ENCODE measurements at places on chromosomes 12 and 14.

DNA sequence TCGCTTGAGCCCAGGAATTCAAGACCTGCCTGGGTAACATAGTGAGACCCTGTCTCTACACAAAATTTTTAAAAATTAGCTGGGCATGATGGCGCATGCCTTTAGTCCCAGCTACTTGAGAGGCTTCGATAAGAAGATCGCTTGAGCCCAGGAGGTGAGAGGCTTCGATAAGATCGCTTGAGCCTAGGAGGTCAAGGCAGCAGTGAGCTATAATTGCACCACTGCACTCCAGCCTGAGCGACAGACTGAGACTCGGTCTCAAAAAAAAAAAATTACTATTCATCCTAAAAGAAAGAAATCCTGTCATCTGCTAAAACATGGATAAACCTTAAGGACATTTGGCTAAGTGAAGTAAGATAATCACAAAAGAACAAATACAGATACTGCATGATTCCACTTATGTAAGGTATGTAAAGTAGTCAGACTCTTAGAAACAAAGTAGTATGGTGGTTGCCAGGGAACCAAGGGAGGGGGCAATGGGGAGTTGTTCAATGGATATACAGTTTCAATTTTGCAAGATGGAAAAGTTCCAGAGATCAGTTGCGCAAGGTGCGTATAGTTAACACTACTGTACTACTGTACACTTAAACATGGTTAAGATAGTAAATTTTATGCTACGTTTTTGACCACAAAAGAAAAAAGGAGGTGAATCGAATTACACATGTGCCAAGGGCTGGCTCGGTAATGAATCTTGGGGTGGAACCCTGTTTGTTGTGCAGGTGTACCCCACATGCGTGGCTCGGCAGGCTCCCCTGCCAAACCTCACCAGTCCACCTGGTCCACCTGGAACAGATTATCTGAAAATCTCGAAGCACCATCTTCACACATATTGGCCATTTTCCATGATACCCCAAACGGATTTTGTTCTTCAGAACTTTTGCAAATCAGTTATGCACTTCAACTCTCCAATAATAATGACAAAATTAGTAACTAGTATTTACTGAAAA lies 18.3 kb upstream of the ATP2A2 start:
- DNase-seq, result no peak

- peak; percentile 40 for DNase-seq
Observed at GRCh38 chr12:122190842-122191668, 8.1 kb downstream of the LRRC43 start.

DNA sequence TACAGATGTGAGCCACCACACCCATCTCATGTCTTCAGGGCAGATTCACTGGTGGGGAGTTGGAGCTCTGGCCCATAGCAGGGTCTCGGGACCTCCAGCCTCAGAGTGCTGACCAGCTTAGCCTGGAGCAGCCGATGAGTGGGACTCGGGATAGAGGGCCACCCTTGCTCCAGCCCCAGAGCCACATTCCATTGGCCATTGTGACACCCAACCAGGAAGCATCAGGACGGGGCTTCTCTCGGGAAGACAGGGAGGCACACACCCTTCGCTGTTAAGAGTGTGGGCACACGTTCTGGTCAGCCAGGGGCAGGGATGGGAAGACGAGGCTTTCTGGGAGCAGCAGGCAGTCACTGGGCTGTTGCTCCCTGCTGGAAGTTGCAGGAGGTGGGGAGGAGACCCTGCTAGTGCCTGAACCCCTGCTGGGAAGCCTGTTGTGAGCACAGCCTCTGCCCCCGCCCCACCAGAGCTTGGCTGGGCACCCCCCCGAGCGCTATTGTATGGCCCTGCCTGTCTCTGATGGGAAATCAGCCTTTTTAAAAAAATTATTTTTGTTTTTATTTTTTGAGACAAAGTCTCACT lies 1.6 kb downstream of the ADGRD1 start:
- no peak for DNase-seq

GRCh38 chr12:121611306-121611705 lies 15.0 kb upstream of the ORAI1 start:
- no peak for DNase-seq

- no peak for DNase-seq
Observed at GRCh38 chr14:26738571-26738970, 140.7 kb upstream of the NOVA1 start.

DNA sequence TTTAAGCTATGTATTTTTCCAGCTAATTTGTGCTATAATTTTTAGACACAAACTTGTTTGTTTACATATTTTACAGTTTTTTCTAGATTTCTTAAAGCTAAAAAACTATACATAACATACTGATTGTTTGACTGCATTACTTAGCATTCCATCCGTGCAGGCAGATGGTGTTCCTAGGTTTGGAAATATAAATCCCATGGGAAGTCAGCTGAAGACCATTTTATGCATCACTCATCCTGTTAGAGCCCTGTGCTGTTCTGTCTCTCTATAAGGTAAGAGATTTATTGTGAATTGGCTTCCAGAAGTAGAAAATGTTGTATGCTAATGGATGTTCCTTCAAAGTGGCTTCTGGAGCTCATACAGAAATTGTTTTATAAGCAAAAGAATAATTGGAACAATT lies 31.1 kb downstream of the RMST start:
- no peak for DNase-seq

DNA sequence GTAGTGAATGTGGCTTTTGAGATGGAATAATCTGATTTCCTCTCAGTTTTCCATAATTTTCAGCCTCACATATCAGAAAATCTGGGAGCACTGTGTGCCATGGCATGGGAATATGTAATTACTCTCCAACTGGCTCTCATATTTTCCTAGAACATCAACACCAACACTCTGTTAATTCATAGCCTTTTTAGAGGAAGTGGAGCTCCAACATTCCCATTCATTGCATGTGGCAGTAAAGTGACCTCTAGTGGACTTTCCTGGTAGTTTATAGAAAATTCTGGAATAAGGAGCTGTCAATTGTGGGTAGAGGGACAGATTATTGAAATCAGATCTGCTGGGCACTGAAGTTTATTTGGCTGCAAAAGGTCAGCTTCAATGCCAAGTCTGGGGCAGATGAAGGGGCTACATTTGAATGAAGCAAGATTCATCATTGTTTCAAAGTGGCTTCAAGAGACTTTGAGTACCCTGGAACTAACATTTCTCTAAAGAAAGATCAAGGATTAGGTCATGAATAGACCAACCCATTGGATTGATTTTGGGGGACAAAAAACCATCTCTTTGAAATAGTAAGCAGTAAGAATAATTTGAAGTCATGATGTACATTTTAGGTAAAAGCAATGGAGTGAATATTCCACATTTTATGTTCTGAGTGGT lies 23.6 kb upstream of the USP44 start:
- DNase-seq, result peak; percentile 39

- DNase-seq, result no peak
Observed at GRCh38 chr12:125418902-125419564, 353.8 kb downstream of the AACS start.

GRCh38 chr14:101199028-101199770 lies 295.7 kb upstream of the RTL1 start:
- no peak for DNase-seq

DNA sequence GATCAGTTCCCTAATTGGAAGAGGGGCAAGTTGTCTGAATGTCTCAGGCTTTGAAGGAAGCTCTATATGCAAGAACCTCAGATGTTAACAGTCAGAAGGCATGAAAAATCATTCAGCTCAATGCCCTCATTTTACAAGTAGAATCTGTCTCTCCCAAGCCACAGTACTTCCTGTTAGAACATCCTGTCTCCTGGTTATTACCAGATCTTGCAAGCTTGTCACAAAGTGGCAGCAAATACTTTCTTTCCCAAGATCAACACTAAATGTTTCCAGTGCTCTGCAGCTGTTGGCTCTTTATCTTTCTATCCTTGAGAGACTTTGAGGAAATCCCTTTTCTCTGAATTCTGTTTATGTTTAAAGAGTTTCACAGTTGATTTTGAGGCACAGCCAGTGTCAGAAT lies 235.5 kb downstream of the AKAP6 start:
- DNase-seq, result no peak

DNA sequence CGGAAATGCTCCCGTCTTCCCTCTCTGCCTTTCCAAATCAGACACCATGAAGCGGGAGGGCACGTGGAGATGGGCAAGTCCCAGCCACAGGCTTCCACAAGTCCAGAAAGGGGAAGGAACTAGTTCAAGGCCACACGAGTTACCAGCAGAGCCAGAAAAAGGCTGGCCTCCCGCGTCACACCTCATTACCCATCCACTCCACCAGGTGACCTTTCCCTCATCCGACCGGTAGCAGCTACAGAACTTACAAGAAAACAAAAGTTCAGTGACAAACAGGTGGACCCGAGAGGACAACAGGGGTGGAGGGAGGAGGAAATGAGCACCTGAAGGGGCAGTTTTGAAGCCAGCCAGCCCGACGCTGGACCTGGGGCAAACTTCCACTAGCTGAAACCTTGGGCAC lies 46.9 kb downstream of the CHGA start:
- no peak for DNase-seq

DNA sequence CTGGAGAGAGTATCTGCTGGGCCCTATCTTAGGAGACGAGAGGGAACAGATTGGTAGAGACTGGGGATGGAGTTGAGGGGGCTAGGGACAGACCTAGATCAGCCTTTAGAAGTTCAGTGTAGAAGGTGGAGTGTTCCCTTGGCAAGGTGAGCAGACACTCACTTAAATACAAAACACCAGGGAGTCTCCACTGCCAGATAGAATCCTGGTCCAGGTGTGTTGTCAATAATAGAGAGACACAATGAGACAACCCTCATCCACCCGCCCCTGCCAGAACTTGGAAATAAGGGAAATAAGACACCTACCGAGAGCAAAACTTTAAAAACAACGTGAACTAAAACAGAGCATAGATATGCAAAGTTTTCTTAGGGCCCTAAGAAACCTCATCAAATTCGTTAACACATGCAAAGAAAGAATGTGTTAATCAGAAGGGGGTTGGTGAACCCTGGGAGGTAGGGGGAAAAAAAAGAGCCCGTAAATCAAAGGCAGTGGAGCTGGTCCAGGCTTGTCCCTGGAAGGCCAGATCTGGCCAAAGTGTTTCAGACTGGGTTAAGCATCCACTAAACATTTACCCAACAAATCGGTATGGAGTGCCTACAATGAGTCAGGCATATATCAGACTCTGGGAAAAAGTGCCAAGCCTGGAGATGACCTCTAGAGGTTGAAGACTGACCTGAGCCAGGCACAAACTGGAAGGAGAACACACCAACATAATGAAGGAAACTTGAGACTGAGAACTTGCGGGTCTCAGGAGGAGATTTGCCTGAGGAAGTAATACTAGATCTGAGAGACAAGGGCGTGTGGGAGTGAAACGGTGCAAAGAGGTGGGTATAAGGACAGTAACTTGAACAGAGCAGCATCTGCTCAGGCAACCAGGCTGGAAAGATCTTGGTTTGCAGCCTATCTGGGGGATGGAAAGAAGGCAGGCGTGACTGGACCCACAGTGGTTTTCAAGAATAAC lies 37.0 kb upstream of the OTX2 start:
- DNase-seq, result no peak

DNA sequence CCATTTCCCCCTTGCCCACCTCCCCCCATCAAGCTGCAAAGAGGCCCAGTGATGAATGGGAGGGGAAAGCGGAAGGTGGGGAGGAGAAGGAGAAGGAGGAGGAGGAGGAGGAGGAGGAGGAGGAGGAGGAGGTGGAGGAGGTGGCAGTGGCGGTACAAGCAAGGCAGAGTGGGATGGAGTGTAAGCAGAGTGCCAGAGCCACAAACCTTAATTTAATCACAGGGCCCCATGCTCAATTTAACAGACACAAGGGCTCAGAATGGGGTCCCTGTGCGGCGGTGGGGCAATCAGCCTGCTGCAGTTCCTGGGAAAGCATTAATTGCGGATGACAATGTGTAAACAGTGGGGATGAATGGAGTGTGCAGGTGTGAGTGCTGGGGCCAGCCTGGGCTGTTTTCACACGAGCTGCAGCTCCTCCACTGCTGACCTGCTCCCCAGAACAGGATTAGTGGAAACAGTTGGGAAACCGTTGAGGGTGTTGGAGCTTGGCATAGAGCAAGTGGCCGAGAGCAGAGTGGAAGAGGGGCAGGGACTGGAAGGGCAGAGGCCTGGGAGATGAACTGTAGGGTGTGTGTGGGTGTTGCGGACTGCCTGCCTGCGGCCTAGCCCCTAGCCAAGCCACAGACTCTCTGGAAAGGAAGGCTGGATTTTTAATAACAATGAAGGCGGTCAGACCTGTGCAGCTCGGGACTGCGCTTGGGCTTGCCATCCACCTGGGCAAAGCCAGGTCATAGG lies 36.4 kb upstream of the SMOC1 start:
- DNase-seq, result peak; percentile 89

GRCh38 chr12:7581625-7582024 lies 78.0 kb upstream of the CD163 start:
- no peak for DNase-seq

GRCh38 chr12:25557830-25558436 lies 4.8 kb upstream of the LMNTD1 start:
- DNase-seq, result no peak

DNA sequence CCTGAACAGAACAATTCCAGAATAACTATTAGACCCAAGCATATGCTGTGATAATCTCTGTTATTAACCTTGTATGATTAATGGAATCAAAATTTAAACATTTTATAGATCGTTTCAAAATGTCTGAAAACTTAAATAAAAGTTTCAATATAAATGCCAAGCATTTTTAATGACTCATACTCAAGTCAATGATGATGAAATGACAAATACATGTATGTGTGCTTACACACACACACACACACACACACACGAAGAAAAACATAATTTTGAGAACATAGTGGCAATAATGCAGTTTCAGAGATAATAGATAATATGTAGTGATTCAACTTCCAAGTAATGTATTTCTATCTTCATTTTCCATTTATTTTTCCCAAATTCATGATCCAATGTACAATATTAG lies 384.9 kb upstream of the FOXG1 start:
- no peak for DNase-seq

GRCh38 chr12:46891306-46891705 lies 65.5 kb upstream of the SLC38A4 start:
- no peak for DNase-seq

DNA sequence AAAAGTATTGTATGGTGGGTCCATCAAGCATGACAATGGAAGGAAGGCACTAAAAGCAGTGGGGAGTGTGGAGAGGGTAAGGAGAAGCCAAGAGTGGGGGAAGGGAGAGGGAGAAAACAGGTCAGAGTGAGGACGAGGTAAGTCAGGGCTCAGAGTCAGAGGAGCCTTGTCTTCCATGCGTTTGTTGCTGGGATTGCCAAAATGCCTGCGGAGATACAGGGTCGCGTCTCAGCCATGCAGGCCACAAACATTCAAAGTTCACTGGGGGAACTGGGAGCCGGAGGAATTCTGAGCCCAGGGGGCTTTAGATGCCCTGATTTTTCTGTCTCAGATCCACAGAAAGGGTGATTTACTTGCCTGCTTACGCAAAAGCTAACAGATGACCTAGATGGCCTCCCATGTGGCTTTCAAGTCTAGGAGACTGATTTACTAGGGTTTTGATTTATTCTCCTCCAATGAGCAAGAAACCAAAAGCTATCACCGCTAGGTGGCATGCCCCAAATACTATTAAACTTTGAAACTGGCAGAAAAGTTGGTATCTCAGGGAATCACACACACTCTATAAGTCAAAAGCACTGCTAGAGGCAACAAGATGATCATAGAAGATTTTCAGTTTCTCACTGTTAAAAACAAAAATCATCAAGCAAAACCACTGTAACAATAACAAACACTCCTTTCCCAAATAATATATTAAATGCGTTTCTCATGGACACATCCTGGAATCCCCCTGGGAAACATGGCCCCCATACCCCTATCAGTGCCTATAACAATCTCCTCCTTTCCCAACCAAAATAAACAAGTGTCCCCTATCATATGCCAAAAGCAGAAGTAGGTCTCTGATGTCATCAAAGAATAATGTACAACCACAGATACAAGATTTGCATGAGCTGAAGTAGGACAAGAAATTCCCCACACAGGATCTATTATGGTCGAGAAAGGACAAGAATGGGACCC lies 26.6 kb upstream of the MDM1 start:
- DNase-seq, result peak; percentile 64
